ENCODE measurements at places on chromosomes 16 and 17.

DNA sequence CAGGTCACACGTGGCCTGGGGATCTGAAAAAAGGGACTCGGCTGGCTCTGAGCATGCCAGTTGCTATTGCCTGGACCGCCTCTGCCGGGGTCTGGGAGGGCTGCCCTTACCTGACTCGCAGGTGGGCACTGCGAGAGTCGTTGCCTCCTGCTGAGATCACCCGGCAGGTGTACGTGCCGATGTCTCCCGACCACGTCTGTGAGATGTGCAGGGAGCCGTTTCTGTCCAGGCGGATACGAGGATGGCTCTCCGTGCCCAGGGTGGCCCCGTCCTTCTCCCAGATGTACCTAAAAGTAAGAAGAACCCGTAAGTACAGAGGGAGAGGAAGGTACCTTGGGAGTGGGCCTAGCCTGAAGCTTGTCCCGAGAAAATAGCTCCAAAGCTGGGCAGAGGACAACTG lies 112.0 kb upstream of the CDC42EP4 start:
- no peak for DNase-seq

GRCh38 chr16:46986896-46987295 lies 13.4 kb upstream of the DNAJA2 start:
- no peak for DNase-seq

DNA sequence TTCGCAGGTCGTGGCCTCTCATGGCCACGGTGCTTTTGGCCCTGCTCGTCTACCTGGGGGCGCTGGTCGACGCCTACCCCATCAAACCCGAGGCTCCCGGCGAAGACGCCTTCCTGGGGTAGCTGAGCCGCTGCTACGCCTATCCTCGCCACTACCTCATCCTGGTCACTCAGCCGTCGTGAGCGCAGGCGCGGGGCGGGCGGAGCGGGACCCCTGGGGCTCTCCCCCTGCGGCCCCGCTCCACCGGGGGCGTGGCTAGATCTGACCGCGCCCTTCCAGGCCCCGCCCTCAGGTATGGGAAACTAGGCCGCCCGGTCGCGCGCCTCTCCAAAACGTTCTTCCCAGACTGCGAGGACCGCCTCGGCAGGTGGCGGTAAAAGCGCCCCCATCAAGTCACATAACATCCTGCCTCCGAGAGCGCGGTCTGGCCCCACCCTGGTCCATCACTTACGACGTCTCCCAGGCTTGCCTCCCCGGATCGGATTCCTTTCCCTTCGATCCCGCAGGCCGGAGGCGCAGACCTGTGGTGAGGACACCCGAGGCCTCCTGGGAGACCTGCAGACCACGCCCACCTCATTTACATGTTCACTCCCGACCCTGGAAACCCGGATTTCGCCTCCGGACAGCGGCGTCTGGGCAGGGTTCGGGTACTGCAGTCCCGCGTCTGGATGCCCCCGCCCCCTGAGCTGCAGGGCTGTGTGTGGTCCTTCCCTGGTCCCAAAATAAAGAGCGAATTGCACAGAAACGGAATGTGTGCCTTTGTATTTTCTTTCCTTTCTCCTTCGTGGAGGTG lies 91.5 kb upstream of the TMEM97 start:
- DNase-seq = no peak

- no peak for DNase-seq
These were observed 5.6 kb downstream of the USH1G start for GRCh38 chr17:74917430-74917829.

GRCh38 chr16:55136356-55137150 lies 187.4 kb upstream of the IRX6 start:
- DNase-seq = no peak

- DNase-seq = no peak
These were observed 119.2 kb upstream of the C17orf78 start for GRCh38 chr17:37256627-37257026.

- no peak for DNase-seq
These were observed 24.1 kb downstream of the MYO1D start for GRCh38 chr17:32852811-32853210.

- DNase-seq = no peak
These were observed 34.7 kb downstream of the ADCY9 start for GRCh38 chr16:4081521-4082021.

- no peak for DNase-seq
These were observed 4.0 kb downstream of the HIC1 start for GRCh38 chr17:2058586-2059546.

GRCh38 chr16:77157346-77158058 lies 33.5 kb upstream of the MON1B start:
- no peak for DNase-seq

GRCh38 chr16:89319886-89320781 lies 102.6 kb downstream of the ZNF778 start:
- DNase-seq = peak; percentile 76

DNA sequence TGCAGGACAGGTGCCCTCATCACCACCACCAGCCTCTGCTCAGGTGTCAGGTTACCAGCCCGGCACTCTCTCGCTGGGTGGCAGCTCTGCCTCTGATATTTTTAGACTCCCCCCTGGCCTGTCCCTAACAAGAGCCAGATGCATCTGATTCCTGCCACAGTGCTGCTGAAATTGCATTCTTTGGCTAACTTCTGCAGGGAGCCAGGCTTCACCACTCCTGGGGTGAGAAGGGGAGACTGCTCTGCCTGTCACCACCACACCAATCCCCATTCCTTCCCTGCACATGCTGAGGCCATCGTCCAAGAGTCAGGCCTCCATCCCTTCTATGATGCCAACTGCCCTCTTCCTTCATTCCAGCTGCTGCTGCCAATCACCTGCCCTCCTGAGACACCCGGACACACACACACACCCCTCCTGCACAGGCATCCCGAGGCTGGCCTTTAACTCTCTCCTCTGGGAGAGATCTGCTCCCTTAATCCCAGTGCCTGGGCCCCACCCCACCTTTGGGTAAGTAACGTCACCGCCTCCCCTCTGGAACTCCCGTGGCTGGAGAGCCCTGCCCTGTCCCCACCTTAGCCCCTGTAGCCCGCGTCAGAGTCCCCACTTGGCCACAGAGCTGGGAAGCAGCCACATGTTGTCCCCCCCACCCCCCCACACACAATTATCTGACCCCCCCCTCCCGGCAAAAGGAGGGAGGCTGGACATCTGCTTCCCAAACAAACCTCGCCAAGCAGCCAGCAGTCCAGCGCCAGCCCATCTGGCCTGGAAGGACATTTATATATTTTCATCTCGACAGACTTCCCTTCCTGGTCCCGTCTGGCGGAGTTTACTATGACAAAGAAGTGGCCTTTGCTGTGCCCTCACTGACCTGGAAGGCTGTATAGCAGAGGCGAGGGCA lies 2.8 kb downstream of the EMP2 start:
- DNase-seq = peak; percentile 47

DNA sequence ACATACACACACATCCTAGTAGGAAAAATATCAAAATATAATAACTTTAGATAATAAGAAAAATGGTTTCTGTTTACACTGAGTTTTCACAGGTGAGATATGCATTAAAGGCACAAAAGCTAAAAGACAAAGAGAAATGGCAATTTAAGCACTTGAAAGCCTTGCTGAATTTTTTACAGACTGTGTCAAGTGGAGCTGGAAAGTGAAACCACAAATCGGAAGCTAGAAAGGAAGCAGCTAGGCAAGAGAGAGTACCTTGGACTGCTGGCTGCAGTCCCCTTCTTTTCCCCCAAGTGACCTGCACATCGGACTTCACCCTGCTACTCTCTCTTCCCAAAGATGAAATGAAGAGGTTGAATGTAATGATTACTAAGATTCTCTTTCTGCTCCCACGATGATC lies 135.1 kb downstream of the CDH13 start:
- DNase-seq = no peak

- no peak for DNase-seq
These were observed 218.3 kb downstream of the CDH13 start for GRCh38 chr16:82845116-82845515.

DNA sequence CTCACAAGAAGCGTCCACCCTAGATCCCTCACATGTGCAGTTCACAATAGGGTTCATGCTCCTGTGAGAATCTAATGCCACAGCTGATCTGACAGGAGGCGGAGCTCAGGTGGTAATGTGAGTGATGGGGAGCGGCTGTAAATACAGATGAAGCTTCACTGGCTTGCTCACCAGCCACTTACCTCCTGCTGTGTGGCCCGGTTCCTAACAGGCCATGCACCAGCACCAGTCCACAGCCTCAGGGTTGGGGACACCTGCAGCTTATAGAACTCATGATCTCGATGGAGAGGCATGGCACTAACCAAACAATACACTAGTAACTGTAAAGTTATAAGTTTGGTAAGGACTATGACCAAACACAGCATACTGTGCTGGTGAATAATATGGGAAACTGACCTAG lies 368.0 kb upstream of the CDH5 start:
- DNase-seq = no peak

DNA sequence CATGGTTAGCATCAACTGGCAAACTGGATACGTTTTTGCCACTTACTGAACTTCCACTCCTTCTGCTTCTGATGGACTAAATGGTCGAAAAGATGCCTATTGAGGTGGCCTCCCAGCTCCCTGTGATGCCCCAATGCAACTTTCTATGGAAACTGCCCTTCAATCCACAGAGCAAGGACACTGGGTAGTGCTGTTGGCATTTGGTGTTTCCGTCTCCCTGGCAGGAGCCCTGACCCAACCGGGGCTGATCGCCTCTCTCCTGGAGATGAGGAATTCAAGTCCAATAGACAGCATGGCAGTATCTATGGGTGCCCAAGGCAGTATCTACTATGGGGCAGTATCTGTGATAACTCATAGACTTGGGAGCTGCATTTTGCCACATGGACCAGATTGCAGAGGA lies 116.3 kb upstream of the IRX3 start:
- DNase-seq = no peak

DNA sequence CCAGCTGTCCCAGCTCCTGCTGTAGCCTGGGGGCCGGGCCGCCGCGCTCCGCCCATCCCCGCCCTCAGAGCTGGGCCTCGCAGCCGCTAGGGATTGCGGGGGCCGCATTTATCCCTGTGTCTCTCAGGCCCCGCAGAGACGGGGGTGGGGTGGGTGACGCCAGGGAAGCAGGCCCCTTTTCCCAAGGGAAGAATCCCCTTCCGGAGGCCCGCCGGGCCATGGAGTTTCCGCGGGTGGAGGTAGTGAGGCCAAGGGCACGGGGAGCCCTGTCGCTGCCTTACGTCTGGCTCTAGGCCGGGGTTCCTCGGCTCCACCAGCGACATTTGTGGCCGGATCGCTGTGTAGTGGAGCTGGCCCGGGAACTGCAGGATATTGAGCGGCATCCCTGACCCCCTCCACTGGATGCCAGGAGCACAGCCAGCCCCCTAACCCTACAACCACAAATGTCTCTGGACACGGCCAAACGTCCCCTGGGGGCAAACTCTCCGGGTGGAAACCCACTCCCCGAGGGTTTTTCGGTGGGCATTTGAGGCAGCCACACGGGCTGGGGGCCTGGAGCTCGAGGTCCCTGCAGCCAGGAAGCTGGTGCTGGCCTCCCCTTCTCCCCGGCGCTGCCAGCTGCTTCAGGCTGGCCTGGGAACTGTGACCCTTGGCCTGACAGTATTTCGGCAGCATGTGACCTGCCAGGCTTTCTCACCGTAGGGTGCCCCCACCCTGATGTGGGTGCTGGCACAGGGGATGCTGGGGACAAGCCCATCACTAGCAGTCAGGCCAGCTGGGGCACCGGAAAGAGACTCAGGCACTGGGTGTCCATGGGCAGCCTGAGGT lies 12.0 kb upstream of the CD300A start:
- no peak for DNase-seq

DNA sequence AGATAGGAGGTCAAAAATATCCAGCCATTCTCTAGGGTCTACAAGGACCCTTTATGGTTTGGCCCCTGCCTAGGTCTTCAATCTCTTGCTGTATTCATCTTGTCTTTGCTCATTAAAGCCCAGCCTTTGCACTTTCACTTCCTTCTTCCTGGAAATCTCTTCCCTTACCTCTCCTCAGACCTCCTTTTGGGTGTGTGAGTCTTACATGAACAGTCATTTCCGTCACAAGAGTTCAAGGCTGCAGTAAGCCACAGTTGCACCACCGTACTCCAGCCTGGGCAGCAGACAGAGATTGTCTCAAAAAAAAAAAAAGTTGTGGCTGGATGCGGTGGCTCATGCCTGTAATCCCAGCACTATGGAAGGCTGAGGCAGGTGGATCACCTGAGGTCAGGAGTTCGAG lies 6.0 kb upstream of the ATP1B2 start:
- no peak for DNase-seq

GRCh38 chr17:72370819-72371218 lies 250.0 kb downstream of the SOX9 start:
- DNase-seq = no peak

GRCh38 chr17:18318771-18319450 lies 3.8 kb downstream of the SMCR8 start:
- no peak for DNase-seq

DNA sequence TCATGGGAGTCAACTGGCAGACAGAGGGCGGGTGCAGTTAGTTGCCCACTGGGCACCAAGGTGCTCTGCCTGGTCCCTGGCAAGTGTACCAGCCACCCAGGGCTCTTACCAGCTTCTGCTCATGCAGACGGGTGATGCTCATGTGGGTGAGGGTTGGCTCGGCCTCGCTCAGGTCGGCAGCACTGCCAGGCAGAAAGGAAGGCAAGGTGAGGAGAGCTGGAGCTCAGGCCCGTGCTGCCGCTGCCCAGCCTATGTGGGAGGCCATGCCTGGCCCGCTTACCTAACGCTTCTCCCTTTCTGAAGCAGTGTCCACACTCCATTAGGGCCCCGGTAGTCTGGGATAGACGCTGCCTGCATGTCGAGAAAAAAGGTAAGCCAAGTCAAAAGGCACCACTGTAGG lies 2.6 kb downstream of the SIRT7 start:
- no peak for DNase-seq

- DNase-seq = no peak
These were observed 177.4 kb downstream of the RBFOX1 start for GRCh38 chr16:7509963-7510601.

- no peak for DNase-seq
These were observed 36.2 kb downstream of the FBXL20 start for GRCh38 chr17:39365242-39365641.

DNA sequence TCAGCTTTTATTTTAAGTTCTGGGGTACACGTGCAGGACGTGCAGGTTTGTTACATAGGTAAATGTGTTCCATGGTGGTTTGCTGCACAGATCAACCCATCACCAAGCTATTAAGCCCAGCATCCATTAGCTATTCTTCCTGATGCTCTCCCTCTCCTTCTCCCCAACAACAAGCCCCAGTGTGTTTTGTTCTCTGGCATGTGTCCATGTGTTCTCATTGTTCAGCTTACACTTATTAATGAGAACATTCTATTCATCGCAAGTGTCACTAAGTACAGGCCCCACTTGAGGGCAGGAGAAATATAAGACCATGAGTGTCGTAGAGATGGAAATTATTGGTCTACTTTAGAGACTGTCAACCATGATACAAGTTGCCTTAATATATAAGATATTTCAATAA lies 615.1 kb downstream of the CDH8 start:
- DNase-seq = no peak

DNA sequence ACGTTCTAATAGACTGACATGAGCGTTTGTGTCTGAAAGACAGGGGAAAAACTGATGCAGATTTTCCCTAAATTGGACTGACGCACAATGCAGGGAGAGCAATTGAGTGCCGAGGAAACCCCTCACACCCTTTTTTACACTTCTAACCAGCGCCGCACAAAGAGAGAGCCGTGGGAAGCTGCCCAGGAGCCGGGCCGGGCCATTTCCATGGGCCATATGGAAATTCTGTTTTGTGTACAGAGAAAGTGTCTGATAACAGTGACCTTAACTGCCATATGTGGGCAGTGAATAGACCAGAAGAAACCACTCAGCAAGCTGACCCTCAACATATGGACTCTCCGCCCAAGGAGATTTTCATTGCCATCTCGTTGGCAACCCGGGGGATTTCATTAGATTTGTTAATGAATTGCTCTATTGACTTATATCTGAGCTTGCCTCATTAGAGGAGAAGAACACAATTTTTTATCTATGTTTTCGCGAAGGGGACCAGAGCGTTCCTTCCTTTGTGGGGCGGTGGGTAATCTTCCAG lies 225.9 kb upstream of the IRX3 start:
- no peak for DNase-seq
